ENCODE measurements at places on chromosomes 5 and 9.

DNA sequence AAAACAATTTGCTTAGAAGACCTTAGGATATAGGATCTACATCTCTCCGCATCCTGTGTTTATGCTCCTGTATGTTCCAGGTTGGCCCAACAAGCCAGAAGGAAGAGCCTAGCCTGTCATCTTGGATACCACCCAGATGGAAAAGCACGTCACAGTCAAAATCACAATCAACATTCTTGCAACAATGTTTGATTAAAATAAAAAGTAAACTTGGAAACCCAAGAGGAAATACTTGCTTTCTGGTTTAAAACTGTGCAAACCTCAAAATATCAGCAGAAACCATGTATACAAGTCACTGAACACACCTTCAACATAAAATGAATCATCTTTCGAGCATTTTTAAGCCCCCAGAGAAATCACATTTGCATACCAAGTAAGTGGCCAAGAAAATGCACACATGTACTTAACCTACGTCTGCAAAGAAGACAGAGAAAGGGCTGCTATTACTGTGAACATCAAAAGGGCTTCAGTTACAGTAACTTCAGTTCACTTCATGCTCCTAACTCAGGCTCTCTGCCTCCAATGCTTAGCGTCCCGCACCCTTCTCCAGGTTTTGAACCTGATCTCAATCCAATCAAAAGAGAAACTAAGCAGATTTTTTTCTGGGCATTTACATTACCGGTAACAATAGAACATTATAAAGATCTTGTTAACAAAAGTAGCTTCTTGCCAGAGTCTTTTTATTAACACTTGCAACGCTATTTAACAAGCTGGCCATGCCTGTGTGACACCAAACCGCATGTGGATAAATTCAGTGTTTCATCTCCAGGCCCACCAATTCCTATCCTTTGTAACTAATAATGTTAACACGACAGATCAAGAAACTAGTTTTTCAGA, 1.3 kb downstream of the ENC1 start:
- DNase-seq, result no peak

DNA sequence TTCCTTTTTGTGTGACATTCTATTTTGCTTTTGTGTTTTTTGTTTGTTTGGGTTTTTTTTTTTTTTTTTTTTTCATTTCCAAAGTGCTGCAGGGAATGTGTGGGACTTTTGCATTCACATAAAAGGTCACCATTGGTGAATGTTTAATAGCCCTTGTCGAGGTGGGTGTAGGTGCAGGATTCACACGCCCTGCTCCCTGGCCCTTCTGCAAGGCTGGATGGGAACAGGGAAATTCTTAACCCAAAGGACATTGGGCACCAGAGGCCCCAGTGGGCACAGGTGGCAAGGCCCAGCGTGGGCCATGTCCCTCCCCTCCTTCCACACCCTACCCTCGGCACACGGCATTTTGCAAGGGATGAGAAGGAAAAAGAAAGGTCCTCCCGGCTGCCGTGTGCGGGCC, 50.4 kb upstream of the NOTCH1 start:
- no peak for DNase-seq

DNA sequence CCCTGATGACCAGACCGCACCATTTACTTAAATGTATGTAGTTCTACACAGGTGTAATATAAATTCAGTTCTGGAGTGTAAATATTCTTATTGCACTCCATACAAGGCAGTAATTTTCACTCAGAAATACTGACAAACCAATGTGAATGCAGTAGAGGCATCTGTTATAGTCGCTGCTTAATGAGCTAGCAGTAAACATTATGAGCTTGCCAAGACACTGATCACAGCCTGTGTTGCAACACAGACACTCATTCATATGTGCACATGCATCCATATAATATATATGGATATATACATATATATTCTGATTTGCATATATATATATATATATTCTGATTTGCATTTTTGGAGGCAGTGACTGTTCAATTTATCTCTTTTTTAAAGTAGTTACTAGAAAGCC, 435.1 kb upstream of the ST8SIA4 start:
- no peak for DNase-seq

DNA sequence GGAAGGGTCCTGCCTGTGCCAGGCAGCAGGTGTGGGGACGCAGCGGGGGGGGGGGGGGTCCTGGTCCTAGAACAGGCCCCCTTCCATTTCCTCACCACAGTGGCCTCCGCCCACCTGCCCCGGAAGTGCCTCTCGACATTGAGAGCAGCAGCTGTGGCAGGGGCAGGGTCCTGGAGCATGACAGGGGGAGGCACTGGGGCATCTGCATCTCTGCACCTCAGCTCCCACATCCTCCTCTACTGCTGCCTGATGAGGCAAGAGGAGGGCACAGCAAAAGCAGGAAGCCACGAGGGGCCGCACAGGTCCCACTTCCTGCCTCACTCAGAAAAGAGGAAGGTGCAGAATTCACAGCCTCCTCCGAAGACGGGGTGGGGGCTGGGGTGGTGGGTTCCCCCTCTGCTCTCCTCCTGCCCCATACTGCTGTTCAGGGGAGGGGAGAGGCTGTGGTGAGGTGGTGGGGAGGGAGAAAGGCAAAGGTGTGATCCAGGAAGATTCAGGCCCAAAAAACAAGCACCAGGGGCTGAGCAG, 14.8 kb downstream of the AKNA start:
- DNase-seq, result peak; percentile 71

- no peak for DNase-seq
Measured at GRCh38 chr5:178291161-178291561, 58.6 kb upstream of the PHYKPL start.

- no peak for DNase-seq
Measured at GRCh38 chr9:113393281-113393680, 7.8 kb downstream of the ALAD start.

- no peak for DNase-seq
Measured at GRCh38 chr5:173672891-173673290, 56.4 kb upstream of the BOD1 start.

GRCh38 chr9:121634329-121635261, 16.8 kb upstream of the DAB2IP start:
- no peak for DNase-seq

- DNase-seq, result no peak
Measured at GRCh38 chr9:13032585-13032984, 246.9 kb downstream of the MPDZ start.

- no peak for DNase-seq
Measured at GRCh38 chr9:112664531-112664930, 53.4 kb downstream of the INIP start.

- no peak for DNase-seq
Measured at GRCh38 chr5:126519637-126520592, 75.1 kb downstream of the ALDH7A1 start.

Measured in stimulated activated CD4-positive, alpha-beta T cell treated with anti-CD3 and anti-CD28 coated beads, Interleukin-12 subunit alpha, Interleukin-12 subunit beta, amount 100 ng/mL, for 24 hours (primary cell).